ENCODE measurements at places on chromosomes 6 and 20. TPM values are rescaled to one million over a fixed set of nuclear protein-coding genes. Genes with fewer than 3 reads are reported as not detected.

- DNase-seq = no peak
Measured at GRCh38 chr6:119226089-119226488, 123.5 kb downstream of the MAN1A1 start.

Gene C6orf58
- 1.4 TPM for total RNA-seq

- no peak for DNase-seq
Measured at GRCh38 chr20:11719153-11719552, 198.5 kb upstream of the BTBD3 start.

GRCh38 chr6:21133901-21134300 lies 459.6 kb upstream of the SOX4 start:
- no peak for DNase-seq

- DNase-seq = no peak
Measured at GRCh38 chr6:42744351-42744893, 1.5 kb downstream of the TBCC start.

DNA sequence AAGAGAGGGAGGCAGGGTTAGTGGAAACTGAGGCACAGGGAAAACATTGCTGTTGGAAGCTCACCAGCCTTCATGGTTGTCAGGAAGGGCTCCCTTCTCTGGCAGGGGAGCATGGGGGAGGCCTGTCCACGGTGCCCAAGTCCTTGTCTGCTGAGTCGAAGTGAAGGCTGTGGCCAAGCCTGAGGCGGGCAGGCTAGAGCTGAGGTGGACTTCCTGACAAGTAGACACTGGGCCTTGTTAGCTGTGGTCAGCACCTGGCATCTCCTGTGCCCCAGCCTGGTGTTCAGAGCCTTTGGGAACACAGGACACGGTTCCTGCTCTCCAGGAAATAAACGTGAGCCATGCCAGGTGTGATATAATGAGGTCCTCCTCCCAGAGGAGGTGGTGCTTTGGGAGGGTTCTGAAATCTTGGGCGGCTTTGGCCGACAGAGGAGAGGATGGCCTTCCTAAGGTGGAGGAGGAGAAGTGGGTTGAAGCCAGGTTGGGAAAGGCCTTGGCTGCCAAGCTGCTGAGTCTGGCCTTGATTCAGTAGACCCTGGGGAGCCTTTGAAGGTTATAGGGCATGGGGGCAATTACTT lies 138.4 kb upstream of the RNF24 start:
- DNase-seq = no peak

DNA sequence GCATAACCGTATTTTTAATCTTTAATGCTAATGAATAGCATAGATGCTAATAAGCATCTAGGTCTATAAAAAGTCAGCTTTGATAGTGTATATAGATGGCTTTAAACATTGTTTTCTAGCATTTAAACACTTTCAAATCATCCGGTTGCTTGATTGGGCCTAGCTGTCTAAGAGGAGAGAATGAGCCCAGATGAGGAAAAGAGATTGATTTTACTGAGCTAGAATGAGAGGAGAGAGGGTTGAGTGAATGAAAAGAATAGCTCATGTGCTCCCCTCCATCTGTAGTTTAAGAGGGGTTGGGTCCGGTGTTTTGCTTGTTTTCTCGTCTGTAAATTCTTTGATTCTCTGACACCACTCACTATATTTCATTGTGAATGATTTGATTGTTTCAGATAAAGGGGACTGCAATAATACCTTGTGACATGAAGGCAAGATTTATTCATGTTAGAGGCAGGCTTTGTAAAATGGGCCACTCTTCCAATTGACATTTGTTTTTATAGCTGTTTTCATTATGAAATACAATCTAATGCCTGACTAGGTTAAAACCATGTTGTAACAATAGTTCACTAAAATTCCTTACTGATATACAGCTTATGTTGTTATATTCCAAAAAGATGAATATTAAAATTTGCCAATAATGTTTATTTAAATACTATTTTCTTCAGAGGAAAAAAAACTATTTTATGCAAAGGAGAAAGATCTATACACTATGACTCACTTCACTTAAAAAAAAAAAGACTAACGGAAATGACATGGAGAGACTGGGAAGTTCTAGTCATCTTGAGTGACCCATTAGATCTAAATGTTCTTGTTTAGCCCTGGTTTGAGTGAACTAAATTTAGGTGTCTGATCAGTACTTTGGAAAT lies 3.2 kb downstream of the PTPN1 start:
- DNase-seq = no peak

DNA sequence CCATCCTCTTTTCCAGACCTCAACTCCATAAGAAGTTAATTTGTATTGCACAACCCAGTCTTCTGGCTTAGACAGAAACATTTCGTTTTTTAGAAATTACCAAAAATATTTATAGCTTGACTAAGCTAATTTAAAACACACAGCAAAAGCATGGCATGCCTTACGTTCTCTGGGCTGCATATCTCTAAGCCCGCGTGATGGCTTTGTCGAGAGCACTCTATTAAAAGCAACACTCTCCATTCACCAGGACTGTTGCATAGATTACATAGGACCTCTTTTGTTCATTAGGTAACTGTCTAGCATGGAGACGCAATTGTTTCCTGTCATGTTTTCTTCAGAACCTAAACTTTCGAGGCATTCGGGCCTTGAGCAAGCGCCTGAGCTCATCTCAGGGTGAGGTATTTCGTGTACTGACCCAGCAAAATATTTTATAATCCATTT lies 104.5 kb downstream of the IBTK start:
- DNase-seq = no peak

Measured in occipital lobe (tissue), 3 donors.